ENCODE measurements at places on chromosomes 4 and X. TPM values are rescaled to one million over a fixed set of nuclear protein-coding genes. Genes with fewer than 3 reads are reported as not detected.

Gene LONRF3
- not detected for total RNA-seq

DNA sequence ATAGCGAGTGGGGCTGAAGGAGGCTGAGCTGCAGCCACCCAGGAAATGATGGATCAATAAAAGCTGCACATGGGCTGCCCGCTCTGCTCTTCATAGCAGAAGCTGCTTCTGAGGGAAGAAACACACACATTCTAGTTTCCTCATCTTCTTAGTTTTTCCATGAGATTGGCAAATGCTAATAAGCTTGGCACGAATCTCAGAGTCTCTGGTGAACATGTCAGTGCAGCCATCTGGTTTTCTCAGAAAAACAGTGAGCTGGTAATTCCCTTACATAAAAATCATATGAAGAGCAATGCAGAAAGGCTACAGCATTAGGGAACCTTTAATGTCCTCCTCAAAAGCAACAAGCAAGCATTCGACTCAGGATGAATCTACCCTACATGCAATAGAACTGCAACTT is 69.9 kb downstream of the GATB start:
- peaks cover 71% of the 10 kb centered on the region for H3K4me1 ChIP-seq
- H3K36me3 ChIP-seq = peaks cover 6% of the 10 kb centered on the region
- peak overlapping the region; percentile 86 for H3K27ac ChIP-seq

- peak overlapping the region; percentile 96 for H3K4me3 ChIP-seq
- H3K36me3 ChIP-seq = peaks cover 22% of the 10 kb centered on the region
- peaks cover 5% of the 10 kb centered on the region for H3K27me3 ChIP-seq
- DNase-seq = peak; percentile 10
Observed at GRCh38 chr4:139015948-139016471, 429 bp downstream of the NOCT start.

GRCh38 chr4:48483006-48483776 is at the start of gene SLC10A4:
SLC10A4 (plus strand) TSS chr4:48483343; CDS start chr4:48483562, 219 bp downstream.
- no peak within 1 kb of the TSS for H3K4me3 ChIP-seq
- DNase-seq = no peak
- H3K27me3 ChIP-seq = peaks cover 47% of the 10 kb centered on the region
- 0 out of 2 replicates have a peak, but pooled peaks cover 5% of the 10 kb centered on the region for H3K36me3 ChIP-seq
- 0 out of 2 replicates have a peak, but pooled peaks cover 5% of the 10 kb centered on the region for H3K4me1 ChIP-seq
- no peak within 1 kb of the TSS for H3K27ac ChIP-seq

- peak overlapping the region; percentile 65 for H3K27ac ChIP-seq
- peaks cover 7% of the 10 kb centered on the region for H3K36me3 ChIP-seq
- peaks cover 5% of the 10 kb centered on the region for H3K27me3 ChIP-seq
- no peak overlapping the region for H3K4me3 ChIP-seq
- peaks cover 18% of the 10 kb centered on the region for H3K4me1 ChIP-seq
Observed at GRCh38 chr4:1208266-1208961, 36.0 kb upstream of the SPON2 start.

- peak overlapping the region; percentile 60 for H3K27ac ChIP-seq
- no peaks in the 10 kb centered on the region for H3K27me3 ChIP-seq
- peaks cover 13% of the 10 kb centered on the region for H3K36me3 ChIP-seq
- H3K4me1 ChIP-seq = peaks cover 17% of the 10 kb centered on the region
Observed at GRCh38 chr4:134278675-134279074, 77.1 kb upstream of the PABPC4L start.

GRCh38 chr4:25941457-25942221 is 27.6 kb downstream of the SMIM20 start:
- H3K4me1 ChIP-seq = peaks cover 21% of the 10 kb centered on the region
- no peak for DNase-seq
- 0 out of 2 replicates have a peak, but pooled peaks cover 9% of the 10 kb centered on the region for H3K36me3 ChIP-seq
- H3K27me3 ChIP-seq = peaks cover 37% of the 10 kb centered on the region
- H3K4me3 ChIP-seq = no peak overlapping the region
- no peak overlapping the region for H3K27ac ChIP-seq

GRCh38 chrX:22650691-22651090 is 349.1 kb upstream of the DDX53 start:
- H3K36me3 ChIP-seq = no peaks in the 10 kb centered on the region
- no peak overlapping the region for H3K4me3 ChIP-seq
- no peaks in the 10 kb centered on the region for H3K27me3 ChIP-seq
- H3K4me1 ChIP-seq = no peaks in the 10 kb centered on the region

- H3K36me3 ChIP-seq = no peaks in the 10 kb centered on the region
- no peak within 1 kb of the TSS for H3K27ac ChIP-seq
- 0 out of 2 replicates have a peak, but pooled peaks cover 3% of the 10 kb centered on the region for H3K4me1 ChIP-seq
- no peak within 1 kb of the TSS for H3K4me3 ChIP-seq
Observed at GRCh38 chrX:155997436-155997835, at the start of gene IL9R. IL9R (plus strand) TSS chrX:155997696; CDS start chrX:155997760, 64 bp downstream.

GRCh38 chr4:98929341-98930267 is 671 bp upstream of the EIF4E start:
- H3K27me3 ChIP-seq = no peaks in the 10 kb centered on the region
- H3K4me3 ChIP-seq = peak overlapping the region; percentile 99
- H3K27ac ChIP-seq = peak overlapping the region; percentile 99
- peaks cover 50% of the 10 kb centered on the region for H3K4me1 ChIP-seq
